T-cell (primary cell): ENCODE measurements at places on chromosomes 4 and X. TPM values are rescaled to one million over a fixed set of nuclear protein-coding genes. Genes with fewer than 3 reads are reported as not detected.

GRCh38 chr4:8281519-8282133 lies 12.1 kb downstream of the HTRA3 start:
- no peaks in the 10 kb centered on the region for H3K27me3 ChIP-seq
- H3K4me3 ChIP-seq = no peak overlapping the region
- H3K4me1 ChIP-seq = no peaks in the 10 kb centered on the region
- no peaks in the 10 kb centered on the region for H3K36me3 ChIP-seq
- H3K27ac ChIP-seq = no peak overlapping the region

- H3K4me3 ChIP-seq = no peak overlapping the region
- no peaks in the 10 kb centered on the region for H3K36me3 ChIP-seq
- no peaks in the 10 kb centered on the region for H3K4me1 ChIP-seq
- DNase-seq = no peak
Measured at GRCh38 chrX:65647801-65648200, 19.7 kb upstream of the MSN start.

GRCh38 chr4:1012034-1012739 lies 761 bp downstream of the FGFRL1 start:
- no peak overlapping the region for H3K27ac ChIP-seq
- H3K4me1 ChIP-seq = peaks cover 2% of the 10 kb centered on the region
- peak overlapping the region; percentile 55 for H3K4me3 ChIP-seq
- no peaks in the 10 kb centered on the region for H3K27me3 ChIP-seq
- no peaks in the 10 kb centered on the region for H3K36me3 ChIP-seq

GRCh38 chr4:161187569-161187968 lies 976.2 kb downstream of the FSTL5 start:
- no peak overlapping the region for H3K27ac ChIP-seq
- H3K27me3 ChIP-seq = no peaks in the 10 kb centered on the region
- no peak overlapping the region for H3K4me3 ChIP-seq
- H3K36me3 ChIP-seq = no peaks in the 10 kb centered on the region
- no peaks in the 10 kb centered on the region for H3K4me1 ChIP-seq

DNA sequence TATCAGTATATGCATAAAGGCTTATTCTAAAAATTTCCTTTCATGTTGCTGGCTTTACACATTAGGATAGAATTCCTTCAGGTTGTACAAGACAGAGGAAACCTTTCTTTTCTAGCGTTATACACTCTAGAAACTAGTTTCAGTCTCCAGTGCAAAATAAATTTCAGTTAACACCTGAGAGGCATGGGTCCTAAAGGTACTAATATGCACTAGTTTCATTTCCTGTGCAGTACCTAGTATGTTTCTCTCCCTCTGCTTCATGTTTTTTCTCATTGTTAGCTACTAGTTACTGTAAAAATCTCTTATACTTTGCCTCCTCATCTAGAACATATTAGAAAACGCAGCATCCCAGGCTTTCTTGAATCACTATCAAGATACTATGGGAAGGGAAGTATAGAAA lies 54.0 kb downstream of the SNX25 start:
- no peak for DNase-seq
- no peak overlapping the region for H3K27ac ChIP-seq
- no peaks in the 10 kb centered on the region for H3K4me1 ChIP-seq
- H3K27me3 ChIP-seq = no peaks in the 10 kb centered on the region
- no peak overlapping the region for H3K4me3 ChIP-seq

- no peak overlapping the region for H3K27ac ChIP-seq
- H3K27me3 ChIP-seq = no peaks in the 10 kb centered on the region
- H3K36me3 ChIP-seq = no peaks in the 10 kb centered on the region
Measured at GRCh38 chr4:172660251-172660650, 508.4 kb upstream of the GALNT7 start.

DNA sequence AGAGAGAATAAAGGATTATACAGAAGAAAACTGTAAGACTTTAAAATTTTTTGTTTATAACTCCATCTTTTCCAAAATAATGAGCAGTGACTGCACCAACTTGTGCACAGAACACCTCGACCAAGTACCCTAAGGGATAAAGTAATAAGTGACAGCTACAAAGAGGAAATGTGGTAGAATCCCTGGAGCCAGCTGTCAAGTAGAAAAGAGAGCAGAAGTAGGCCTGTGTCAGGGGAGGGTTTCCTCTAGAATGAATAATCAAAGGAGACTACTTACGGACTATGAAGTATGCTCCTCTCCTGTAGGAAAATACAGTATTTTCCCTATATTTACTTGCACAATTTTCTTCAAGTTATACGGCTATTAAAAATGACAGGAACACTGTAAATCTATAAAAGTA lies 1.2 kb downstream of the EIF1AX start:
- no peak for DNase-seq
- no peaks in the 10 kb centered on the region for H3K27me3 ChIP-seq
- H3K4me3 ChIP-seq = peak overlapping the region; percentile 86
- peaks cover 18% of the 10 kb centered on the region for H3K4me1 ChIP-seq

GRCh38 chr4:57764856-57765255 lies 654.7 kb upstream of the IGFBP7 start:
- H3K4me1 ChIP-seq = no peaks in the 10 kb centered on the region
- no peak overlapping the region for H3K27ac ChIP-seq
- no peaks in the 10 kb centered on the region for H3K27me3 ChIP-seq
- H3K4me3 ChIP-seq = no peak overlapping the region
- DNase-seq = no peak

DNA sequence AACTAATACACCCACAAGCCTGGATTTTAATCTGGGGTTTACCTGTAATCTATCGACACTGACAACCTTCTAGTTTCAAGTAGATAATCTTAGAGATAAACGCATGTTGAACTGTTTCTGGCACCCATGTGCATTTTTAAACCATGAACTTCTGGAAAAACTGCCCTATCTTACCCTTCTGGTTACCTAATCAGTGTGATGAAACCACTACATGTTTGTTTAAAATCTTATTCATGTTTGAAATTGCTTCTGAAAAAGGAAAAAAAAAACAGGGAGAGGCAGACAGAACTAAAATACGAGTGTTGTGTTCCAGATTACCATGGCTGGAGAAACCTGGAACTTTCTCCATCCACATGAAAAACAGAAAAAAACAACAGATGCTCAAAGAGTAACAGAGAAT lies 139.3 kb downstream of the MID1IP1 start:
- DNase-seq = no peak
- H3K4me1 ChIP-seq = no peaks in the 10 kb centered on the region
- no peaks in the 10 kb centered on the region for H3K27me3 ChIP-seq
- H3K4me3 ChIP-seq = no peak overlapping the region
- no peaks in the 10 kb centered on the region for H3K36me3 ChIP-seq
- no peak overlapping the region for H3K27ac ChIP-seq

DNA sequence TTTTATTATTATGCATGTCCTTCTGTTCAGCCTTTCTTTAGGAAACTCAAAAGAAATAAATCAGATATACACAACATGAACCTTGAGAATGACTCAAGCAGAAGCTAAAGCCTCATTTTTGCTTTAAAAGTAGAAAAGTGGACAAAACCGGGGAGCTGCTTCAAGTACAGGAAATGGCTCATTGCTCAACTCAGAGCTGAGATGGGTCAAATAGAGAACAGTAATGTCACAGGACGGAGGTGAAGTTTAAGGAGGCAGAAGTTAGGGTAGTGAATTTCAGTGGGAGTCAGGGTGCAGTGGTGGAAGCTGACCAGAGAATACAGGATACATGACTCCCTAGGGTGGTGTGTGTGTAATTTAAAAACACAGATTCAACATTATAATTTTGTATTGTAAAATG lies 22.2 kb downstream of the PHKA2 start:
- DNase-seq = no peak
- H3K4me1 ChIP-seq = no peaks in the 10 kb centered on the region
- H3K27ac ChIP-seq = no peak overlapping the region
- H3K4me3 ChIP-seq = no peak overlapping the region

DNA sequence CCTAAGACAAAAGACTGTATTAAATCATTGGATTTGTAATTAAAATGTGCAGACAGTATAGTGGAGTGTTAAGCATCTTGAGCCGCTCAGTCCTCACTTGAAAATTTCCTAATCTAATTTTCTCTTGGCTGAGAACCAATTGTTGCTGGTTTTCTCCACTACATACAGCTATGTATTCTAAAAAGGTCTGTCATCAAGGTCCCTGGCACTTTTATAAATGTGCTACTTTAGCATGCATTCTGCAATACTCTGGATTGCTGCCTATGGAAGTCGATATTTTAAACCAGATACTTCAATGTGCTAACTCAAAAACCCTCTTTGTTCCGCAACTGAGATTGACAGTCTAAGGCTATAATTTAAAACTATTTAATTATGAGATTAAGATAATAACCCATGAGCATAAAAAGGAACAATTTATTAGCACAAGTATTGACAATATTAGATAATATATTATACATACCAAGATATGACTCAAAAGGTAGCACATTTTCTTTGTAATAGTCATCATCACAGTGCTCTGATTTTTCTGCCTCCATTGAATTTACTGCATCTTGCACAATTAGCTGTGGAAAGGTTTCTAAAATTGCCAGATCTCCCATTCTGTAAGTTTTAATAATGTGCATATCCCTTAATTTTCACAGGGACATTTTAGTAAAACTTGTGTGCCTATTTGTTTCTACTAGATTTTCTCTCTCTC lies 815.1 kb downstream of the ADGRL3 start:
- H3K4me1 ChIP-seq = no peaks in the 10 kb centered on the region
- H3K27ac ChIP-seq = no peak overlapping the region
- H3K4me3 ChIP-seq = no peak overlapping the region
- H3K27me3 ChIP-seq = no peaks in the 10 kb centered on the region
- DNase-seq = no peak

VCX gene
- total RNA-seq = not detected

MAP7D3 gene
- 10.5 TPM for total RNA-seq

HMGN5 gene
- total RNA-seq = 0.92 TPM

GPR50 gene
- not detected for total RNA-seq

TECRL gene
- not detected for total RNA-seq
